Activated effector memory CD4-positive, alpha-beta T cell treated with anti-CD3 and anti-CD28 coated beads, Interleukin-2, amount 50 U/mL, for 16 hours (primary cell): ENCODE measurements at places on chromosomes 3 and 15.
A peak's percentile ranks its signal among the peaks of the same experiment; 100 is the strongest.

DNA sequence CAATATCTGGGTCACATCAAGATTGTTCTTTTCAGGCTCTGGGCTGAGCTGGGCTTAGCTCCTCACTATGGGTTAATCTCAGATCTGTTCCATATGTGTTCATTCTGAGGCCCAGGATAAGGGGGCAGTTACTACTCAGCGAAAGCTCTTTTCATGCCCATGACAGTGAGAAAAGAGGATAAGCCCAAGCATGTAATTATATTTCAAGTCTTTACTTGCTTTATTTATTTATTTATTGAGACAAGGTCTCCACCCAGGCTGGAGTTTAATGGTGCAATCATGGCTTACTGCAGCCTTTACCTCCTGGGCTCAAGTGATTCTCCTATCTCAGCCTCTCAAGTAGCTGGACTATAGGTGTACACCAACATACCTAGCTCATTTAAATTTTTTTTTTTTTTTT is 44.7 kb upstream of the SELENOK start:
- DNase-seq: no peak

GRCh38 chr15:36029606-36030210 is 483.7 kb upstream of the DPH6 start:
- DNase-seq: no peak

DNA sequence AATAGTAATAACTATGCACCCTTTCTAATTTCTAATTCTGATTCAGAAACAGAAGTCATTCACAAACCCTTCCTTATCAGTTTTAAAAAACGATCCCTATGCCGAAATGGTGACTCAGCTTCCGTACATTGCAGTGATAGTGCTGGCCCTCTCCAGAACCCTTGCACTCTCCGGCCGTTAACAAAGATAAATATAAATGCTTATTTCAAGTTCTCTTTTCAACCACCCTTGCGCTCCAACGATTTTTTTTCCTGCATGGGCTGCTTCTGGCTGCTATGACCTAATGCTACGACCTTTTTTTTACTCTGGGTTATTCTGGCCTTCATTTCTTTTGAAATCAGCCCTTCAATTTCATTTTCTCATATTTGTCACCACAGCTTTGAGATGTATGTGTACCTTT is 646.2 kb downstream of the NTRK3 start:
- DNase-seq: no peak

GRCh38 chr3:128487813-128488635 is 5.0 kb downstream of the GATA2 start:
- peak; percentile 54 for DNase-seq

GRCh38 chr15:98536976-98537375 is 111.4 kb upstream of the IGF1R start:
- DNase-seq: no peak

DNA sequence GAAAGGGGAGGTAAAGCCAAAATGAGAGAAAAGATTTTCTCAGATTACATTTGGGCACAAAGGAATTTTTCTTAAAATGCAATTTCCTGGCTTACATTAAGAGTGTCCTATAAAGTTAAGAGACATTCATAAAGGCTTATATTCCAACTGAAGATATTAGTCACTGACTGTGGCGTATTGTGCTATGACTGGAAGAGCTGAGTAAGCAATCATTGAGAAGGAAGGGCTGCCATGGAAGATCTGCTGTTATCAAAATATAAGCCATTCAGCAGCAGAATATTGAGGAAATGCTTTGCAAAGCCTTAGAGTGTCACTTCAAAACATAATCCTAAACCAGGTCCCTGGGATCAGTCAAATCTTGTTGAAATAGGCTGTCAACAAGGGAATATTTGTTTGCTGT is 593.9 kb downstream of the TUSC7 start:
- DNase-seq: no peak

- DNase-seq: no peak
Observed at GRCh38 chr3:105608623-105609022, 241.9 kb downstream of the ALCAM start.

GRCh38 chr3:187359798-187360486 is 8.2 kb upstream of the RTP4 start:
- no peak for DNase-seq

GRCh38 chr3:175103298-175103697 is 244.2 kb downstream of the NAALADL2 start:
- no peak for DNase-seq

- DNase-seq: no peak
Observed at GRCh38 chr3:77427528-77427927, 387.6 kb downstream of the ROBO2 start.

- DNase-seq: no peak
Observed at GRCh38 chr3:85572426-85572825, 613.6 kb downstream of the CADM2 start.

- no peak for DNase-seq
Observed at GRCh38 chr3:11420066-11420465, 147.9 kb downstream of the ATG7 start.

DNA sequence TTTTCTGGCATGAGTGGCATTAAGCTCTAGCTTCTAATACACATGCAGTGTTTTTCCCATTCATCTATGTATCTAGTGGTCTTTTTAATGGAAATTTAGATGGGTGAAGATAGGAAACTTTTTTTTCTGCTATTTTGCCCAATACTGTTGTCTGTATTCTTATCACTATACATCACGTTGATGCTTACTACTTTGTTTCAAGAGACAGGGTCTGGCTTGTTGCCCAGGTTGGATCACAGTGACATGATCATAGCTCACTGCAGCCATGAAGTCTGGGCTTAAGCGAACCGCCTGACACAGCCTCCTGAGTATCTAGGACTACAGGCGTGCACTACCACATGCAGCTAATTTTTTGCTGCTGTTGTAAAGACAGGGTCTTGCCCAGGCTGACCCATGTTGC is 84.6 kb downstream of the PEAK1 start:
- no peak for DNase-seq

- DNase-seq: no peak
Observed at GRCh38 chr3:157436583-157437291, at the start of gene PTX3. TSS of gene PTX3 (plus strand) at chr3:157436850. CDS start at chr3:157436934, 84 bp downstream.

DNA sequence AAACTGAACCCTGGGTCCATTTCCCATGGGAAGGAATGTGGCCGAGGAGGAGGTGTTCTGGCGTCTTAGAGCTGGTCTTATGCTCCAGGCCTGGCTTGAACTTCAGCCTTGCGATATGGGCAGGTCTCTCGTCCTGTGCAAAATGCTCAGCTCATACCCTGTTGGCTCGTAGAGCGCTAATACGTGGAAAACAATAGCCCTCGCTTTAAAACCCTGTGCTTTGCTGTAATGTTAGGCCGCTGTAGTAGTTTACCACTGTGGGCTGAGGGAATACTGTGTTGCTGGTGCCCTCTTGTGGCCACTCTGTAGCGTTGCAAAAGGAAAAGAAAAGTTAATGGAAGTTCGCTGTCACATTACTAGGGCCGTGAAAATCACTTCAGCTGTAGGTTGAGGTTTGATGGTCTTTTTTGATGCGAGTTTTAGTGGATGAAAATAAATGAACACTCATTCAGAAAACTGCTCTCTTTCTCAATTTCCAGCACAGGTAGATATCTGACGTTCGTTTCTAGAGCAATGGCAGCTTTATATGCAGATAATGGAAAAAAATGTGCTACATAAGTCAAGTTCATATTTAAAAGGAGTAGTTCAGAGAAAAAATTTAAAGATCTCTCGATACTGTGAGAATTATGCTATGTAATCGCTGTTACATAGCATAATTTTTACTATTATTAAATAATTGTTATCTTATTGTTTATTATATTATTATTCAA is 92.9 kb downstream of the MCTP2 start:
- DNase-seq: peak; percentile 81

DNA sequence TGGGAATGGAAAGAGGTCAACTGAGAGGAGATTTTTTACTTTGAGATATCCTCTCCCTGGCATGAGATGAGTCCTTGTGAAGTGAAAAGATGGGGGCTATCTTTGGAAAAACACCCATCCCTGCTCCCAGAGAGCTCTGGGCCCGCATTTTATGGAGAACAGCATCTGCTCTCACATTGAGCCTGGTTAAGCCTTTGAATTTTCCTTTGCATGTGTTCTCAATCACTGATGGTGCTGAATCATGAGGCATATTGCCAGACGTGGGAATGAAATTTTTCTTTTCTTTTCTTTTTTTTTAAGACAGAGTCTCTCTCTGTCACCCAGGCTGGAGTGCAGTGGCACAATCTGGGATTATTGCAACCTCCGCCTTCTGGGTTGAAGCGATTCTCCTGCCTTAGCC is 24.4 kb downstream of the TMEM45A start:
- no peak for DNase-seq
